Activated gamma-delta T cell treated with Interleukin-2 at 50 U/mL for 16 hours (primary cell): ENCODE measurements at places on chromosomes 16 and 17.

GRCh38 chr17:59853168-59853918 is 39.4 kb downstream of the TUBD1 start:
- DNase-seq, result peak; percentile 16

GRCh38 chr16:1208239-1208830 is 16.7 kb downstream of the TPSG1 start:
- no peak for DNase-seq

- DNase-seq, result no peak
Observed at GRCh38 chr16:69408475-69408874, 15.9 kb upstream of the CYB5B start.

GRCh38 chr16:71929048-71929447 is 33.7 kb downstream of the IST1 start:
- no peak for DNase-seq

- DNase-seq, result no peak
Observed at GRCh38 chr16:13480801-13481200, 439.2 kb upstream of the ERCC4 start.

DNA sequence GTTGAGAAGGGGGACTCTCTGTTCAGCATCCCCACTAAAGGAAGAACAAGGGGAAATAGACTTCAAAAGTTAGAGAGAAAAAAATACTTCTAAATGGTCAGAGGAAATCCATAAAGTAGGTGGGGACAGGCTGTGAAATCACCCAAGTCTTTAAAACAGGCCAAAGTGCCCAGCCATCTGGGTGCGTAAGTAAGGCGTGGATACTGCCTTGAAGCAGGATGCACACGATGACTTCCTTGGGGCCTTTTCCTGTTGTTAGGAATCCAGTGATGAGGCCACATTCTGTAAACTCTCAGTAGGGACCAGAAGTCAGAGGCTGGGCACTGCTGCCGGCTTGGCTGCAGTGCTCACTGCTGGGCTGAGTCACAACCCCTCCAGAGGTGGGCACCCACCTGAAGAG is 9.2 kb downstream of the AXIN2 start:
- DNase-seq, result no peak

GRCh38 chr17:18025945-18026776 is 12.8 kb downstream of the ATPAF2 start:
- peak; percentile 53 for DNase-seq

DNA sequence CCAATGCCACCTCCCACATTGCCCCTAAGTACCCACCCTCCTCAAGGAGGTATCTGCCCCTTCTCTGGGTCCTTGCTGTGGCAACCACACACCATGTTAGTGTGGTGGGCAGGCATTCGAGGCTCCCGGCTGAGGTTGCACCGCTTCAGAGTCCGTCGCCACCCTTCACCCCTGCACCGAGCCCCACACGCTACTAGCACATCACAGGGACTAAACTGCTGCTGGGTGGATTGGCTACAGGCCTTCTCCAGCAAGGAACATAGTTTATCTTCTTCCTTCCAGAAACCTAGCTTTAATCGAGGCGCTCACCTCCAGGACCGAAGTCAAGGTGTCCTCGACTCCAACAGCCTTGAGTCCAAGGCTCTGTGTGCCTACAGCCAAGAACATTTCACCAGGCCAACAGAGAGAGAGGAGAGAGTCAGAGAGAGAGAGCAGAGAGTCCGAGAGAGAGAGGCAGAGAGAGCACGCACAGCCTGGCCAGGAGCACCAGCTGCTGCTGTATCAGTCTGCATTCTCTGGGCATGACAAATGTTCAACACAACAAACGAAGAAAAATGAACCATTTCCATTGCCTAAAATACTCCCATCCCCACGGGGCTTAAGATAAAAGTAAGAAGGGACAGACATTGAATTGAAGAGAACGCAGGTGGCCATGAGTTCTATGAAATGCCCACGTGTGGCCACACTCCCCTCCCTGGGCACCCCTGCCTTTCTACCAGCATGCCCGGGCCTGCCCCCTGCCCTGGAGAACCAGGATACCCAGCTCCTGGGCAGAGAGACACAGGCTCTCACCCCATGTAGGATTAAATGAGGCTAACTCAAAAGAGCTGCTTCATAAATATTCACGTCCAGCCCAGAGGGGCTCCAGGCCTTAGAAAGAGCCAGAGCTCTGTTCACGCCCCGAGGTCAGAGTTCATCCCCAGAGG is 94.9 kb downstream of the RBFOX3 start:
- no peak for DNase-seq

DNA sequence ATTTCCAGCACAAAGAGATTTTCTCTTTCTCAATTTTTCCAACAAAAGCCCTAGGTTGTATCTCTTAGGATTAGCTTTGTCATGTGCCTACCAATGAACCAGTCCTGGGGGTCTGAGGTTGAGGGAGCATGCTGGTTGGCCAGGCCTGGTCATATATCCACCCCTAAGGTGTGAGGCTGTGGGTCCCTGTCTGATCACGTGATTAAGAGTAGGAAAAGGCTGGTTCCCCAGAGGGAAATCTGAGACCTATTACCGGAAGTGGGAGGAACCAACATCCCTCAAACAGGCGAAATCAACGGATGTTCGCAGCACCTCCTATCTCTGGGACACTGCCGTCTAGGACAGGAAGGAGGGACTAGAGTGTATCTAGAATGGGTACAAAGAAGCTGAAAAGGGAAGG is 185.7 kb upstream of the IRX5 start:
- DNase-seq, result no peak

DNA sequence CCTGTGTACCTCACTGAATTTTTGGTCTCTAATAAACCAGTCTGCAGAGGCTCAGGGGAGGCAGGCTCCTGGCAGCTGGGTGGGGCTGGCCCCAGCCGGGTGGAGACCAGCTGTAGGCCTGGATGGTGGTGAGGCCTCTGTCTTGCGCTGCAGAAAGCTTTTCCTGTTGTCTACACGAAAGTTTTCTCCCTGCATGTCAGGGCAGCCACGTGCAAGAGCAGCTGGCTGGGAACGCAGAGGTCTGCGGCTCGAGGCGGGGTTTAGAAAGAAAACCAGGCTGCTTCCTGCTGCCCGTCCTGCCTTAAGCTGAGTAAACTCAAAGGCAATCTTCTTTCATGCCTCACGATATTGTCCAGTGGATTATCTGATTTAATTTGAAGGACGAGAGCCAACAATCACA is 2.4 kb downstream of the SERPINF1 start:
- peak; percentile 68 for DNase-seq

DNA sequence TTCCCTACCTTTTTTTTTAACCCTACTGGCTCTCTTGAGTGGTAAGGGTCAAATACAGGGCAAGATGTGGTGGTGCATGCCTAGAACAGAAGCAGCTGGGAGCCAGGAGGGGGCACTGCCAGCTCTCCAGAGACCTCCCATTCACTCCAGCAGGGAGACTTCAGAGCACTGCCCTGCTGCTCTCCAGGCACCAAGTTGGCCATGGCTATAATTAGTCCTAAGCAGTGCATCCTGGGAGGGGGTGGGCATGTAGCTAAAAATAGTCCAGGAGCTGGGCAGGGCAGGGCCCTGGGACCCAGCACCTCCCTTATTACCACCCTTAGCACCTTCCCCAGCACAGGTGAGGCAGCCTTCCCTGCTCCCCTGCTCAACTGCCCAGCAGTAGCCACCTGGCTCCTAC is 3.5 kb downstream of the CORO6 start:
- DNase-seq, result no peak
